ENCODE measurements at places on chromosomes 11 and 22.

GRCh38 chr11:2572491-2573239 lies 127.1 kb downstream of the KCNQ1OT1 start:
- DNase-seq = no peak

DNA sequence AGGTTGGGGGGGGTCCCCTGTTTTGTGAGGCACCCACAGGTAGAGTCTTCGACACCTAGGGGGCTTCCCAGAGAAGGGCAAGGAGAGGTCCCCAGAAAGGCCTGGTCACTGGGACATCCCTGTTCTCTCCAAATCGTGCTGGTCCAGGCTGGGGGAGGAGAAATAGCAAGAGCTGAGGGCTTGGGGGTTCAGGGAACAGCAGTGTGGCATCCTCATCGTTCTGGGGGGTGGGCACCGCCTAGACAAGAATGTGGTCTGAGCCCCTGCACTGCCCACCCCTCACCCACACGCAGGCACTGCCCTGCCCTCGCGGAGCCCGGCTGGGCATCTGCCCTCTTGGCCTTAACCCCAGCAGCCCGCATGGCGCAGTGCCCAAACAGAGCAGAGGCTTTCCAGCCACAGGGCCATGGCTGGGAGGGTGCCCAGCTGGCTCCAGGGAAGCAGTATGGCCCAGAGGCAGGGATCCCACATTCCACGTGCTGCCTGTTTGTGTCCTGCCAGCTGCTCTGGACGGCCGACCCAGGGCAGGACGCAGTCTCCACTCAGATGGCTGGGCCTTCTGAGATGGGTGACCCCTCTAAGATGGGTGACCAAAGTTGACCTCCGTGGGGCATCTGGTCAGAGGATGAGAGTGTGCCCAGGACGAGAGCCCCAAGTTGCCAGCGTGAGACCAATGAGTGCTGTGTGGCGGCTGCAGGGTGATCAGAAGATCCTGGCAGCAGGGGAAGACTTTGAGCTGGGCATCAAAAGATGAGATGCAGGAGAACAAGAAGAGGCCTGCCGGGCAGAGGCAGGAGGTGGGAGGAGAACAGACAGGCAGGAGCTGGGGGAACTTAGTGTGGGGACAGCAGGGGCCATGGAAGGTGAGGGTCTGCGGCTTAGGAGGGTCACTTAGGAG lies 14.4 kb downstream of the SCARF2 start:
- no peak for DNase-seq

- DNase-seq = no peak
These were observed 272.0 kb upstream of the SESN3 start for GRCh38 chr11:95503047-95503446.

DNA sequence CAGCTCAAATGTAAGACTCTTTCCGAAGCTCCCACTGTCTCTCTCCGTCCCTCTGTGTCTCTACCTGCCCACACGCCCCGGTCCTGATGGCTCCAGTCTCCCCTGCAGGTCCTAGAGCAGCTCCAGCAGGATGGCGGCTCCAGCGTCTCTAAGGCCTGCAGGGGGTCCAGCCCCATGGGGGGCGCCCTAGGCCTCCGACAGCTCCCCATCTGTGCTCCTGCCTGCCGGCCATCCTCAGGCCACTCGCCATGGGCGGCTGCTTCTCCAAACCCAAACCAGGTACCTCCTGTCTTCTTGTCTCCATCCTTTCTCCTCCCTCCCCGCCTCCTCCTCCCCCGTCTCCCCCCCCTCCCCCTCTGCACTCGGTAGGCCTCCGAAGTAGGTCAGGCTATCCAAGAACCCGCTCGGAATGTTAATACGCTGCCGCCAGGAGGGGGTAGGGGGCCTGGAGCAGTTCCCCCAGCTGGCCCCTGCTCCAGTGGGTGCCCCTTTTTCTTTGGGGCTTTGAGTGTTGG lies 699 bp downstream of the AIFM3 start:
- DNase-seq = peak; percentile 20

DNA sequence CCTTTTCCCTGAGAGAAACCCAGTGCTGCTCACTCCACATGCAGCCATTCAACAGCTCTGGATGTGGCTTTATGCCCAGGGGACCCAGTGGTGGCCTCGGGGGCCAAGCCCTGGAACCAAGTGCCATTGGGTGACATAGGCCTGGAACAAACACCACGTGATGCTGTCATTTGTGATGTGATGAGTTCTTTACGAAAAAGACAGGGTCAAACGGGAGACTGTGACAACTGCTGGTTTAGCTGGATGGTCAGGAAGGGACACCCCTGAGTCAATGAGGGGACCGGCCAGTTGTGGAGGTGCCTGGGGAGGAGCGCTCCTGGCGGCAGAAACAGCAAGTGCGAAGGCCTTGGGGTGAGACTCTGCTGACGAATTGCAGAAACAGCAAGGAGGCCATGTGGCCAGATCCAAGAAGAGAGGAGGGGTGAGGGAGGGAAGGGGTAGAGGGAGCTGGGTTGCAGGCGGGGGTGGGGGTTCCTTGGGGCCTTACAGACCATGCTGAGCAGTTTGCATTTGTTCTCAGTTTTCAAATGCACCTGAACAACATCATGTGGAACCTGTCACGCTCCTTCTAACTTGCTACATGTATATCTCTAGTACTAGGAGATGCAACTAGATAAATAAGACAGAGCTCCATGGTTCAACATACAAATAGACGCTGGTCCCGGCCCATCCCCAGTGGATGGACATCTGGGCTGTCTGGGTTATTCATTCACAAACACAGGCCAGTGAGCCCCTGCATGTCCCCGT lies 56.1 kb downstream of the IGLL5 start:
- DNase-seq = no peak

- no peak for DNase-seq
These were observed 7.4 kb downstream of the PTPRJ start for GRCh38 chr11:47987781-47988180.

DNA sequence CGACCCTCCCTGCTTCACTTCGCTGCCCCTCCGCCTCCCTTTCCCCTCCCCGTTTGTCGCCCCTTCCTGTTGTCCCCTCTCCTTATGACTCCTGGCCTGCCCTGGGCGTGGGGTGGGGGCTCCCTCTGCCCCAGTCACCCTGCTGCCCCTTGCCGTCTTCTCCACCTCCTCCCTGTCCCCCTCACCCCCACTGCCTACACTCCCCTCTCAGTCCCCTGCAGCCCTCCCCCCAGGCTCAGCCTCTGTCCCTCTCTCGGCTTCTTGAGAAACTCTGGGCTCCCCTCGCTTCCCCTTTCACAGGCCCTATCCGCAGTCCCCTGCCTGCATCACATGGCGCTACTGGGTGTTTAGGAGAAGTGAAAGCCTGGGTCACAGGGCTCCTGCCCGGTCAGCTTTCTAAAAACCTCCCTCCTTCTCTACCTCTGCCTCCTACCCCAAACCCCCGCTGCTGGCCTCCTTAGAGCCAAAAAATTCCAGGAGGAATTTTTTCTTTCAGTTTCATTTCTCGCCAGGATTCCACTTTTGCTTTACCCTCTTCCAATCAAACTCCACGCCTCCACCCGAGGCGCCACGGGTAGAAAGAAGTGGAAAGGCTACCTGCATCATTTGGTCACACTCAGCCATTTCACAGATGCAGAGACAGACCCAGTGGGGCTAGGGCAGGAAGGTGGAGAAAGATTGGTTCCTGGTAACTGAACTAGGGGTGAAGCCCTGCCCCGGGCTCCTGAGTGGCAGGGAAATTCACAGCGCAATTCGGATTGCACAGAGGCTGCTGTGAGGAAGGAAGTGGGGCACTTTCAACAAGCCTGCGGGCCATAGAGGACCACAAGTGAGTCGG lies at the start of gene SLC15A3:
Gene SLC15A3, minus strand, starts transcription at position 273 of the 838 bp plus-strand sequence. CDS start 625 bp downstream, outside the sequence.
- peak; percentile 46 for DNase-seq

- no peak for DNase-seq
These were observed 1.6 kb downstream of the ARAP1 start for GRCh38 chr11:72750556-72751115.

- no peak for DNase-seq
These were observed 13.8 kb downstream of the OSBP start for GRCh38 chr11:59601788-59602187.

GRCh38 chr22:45460288-45461109 lies 42.2 kb upstream of the FBLN1 start:
- no peak for DNase-seq

GRCh38 chr11:88039476-88040147 lies 135.6 kb downstream of the RAB38 start:
- DNase-seq = no peak

- no peak for DNase-seq
These were observed 50.6 kb downstream of the ELFN2 start for GRCh38 chr22:37376643-37377042.

DNA sequence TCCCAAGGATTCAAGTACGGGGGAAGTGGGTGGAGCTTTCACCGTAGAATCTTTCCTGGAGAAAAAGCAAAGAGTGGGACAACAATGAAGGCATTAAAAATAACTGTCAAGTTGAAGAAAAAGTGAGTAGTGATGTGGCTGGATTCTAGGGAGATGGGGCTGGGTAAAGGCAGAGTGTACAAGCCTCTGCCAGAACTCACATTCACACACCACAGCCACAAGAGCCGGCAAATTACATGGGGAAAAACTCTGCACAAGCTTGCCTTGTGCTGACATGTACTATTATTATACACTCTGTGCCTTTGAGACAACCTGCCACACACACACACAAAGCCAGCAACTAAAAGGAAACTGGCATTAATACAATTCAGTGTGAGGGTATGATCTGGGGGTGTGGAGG lies 182.6 kb downstream of the LARGE1 start:
- no peak for DNase-seq

GRCh38 chr11:86442420-86442819 lies 67.7 kb downstream of the CCDC81 start:
- no peak for DNase-seq

- no peak for DNase-seq
These were observed 39.2 kb upstream of the KLHL35 start for GRCh38 chr11:75472081-75472732.

DNA sequence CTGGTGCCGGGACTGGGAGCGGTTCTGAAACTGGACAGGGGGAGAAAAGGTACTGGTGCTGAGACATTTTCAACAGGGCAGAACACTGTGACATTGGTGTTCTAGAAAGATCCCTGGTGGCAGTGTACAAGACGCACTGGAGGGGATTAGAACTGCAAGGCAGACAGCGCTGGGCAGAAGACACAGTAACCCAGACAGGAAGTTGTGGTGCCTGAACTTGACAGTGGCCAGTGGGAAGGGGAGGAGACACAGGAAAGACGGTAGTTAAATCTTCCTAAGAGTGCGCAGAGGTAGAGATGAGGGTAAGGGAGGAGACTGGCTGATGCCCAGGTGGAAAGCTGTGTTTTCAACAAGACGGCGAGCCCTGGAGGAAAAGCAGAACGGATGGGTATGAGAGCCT lies 24.5 kb downstream of the FAM227A start:
- no peak for DNase-seq

- DNase-seq = no peak
These were observed 7.0 kb upstream of the GAB2 start for GRCh38 chr11:78424334-78425270.

- no peak for DNase-seq
These were observed 23.2 kb downstream of the MUC5AC start for GRCh38 chr11:1180947-1181391.

GRCh38 chr11:96162816-96163499 lies 180.0 kb downstream of the MAML2 start:
- DNase-seq = no peak

DNA sequence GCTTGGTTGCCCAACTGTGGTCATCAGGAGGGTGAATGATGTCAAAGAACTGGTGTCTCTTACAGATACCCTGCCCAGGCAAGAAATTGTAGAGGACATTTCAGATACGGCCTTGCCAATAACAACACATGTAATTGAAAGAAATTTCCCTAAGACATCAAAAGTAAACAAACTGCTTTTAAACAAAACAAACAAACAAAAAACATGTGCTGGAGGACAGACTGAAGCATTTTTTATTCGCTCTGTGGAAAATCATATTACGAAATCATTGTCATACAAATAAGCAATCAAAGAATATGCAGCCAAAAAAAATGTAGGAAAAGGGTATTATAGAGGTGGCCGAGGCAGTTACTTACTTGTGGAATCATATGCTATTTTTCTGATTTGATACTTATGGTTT lies 52.1 kb upstream of the MYEOV start:
- no peak for DNase-seq

DNA sequence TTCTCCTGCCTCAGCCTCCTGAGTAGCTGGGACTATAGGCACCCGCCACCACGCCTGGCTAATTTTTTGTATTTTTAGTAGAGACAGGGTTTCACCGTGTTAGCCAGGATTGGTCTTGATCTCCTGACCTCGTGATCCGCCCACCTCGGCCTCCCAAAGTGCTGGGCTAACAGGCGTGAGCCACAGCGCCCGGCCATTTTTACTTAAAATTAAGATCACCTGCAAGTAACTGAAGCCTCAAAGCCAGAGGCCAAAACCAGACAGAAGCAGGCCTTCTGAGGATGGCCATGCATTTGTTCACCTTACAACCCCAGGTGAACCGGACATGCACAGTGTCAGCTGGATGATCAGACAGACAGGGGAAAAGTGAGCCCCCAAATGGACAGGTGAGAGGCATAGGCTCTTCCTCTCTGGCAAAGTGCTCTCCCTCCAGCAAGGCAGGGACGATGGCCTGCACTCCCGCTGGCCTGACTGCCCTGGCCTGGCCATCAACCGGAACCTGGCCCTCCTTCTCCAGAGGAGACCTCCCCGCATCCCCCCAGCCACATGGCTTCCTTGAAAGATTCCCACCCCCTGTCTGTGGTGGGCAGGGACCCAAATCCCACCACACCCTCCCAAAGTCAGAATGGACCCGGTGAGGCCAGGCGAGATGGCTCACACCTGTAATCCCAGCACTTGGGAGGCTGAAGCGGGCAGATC lies 25.9 kb downstream of the APOBEC3H start:
- no peak for DNase-seq

- no peak for DNase-seq
These were observed 102.5 kb downstream of the RRM1 start for GRCh38 chr11:4197112-4197511.

GRCh38 chr11:64118876-64119665 lies 46.8 kb downstream of the MACROD1 start:
- no peak for DNase-seq

DNA sequence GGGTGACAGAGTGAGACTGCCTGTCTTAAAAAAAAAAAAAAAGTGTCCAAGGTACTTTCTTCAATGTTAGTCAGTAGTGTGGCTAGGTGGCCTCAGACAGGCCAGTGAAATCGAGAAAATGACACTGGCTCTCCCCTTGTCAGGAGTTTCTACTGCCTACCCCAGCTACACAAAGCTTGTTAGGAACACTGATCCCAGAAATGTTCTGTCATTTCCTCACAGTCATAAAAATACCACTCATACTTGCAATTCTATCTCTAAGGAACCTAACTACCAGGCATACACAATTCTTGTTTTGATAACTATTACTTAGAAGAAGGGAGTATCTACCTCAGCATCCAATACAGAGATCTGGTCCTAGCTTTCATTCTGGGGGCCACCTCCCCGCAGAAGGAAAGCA lies 31.3 kb downstream of the ATP6V1E1 start:
- DNase-seq = no peak

- DNase-seq = no peak
These were observed 45.0 kb upstream of the FTH1 start for GRCh38 chr11:62012451-62012831.

- DNase-seq = no peak
These were observed 218.4 kb downstream of the ADAMTS15 start for GRCh38 chr11:130666781-130667251.

GRCh38 chr11:98600786-98601773 lies 419.7 kb upstream of the CNTN5 start:
- no peak for DNase-seq
